ENCODE measurements at places on chromosomes 13 and 19.
A peak's percentile ranks its signal among the peaks of the same experiment; 100 is the strongest.

- DNase-seq = no peak
Observed at GRCh38 chr19:43132696-43133095, 50.2 kb upstream of the PSG2 start.

- no peak for DNase-seq
Observed at GRCh38 chr19:57249329-57249728, 8.9 kb downstream of the ZNF805 start.

DNA sequence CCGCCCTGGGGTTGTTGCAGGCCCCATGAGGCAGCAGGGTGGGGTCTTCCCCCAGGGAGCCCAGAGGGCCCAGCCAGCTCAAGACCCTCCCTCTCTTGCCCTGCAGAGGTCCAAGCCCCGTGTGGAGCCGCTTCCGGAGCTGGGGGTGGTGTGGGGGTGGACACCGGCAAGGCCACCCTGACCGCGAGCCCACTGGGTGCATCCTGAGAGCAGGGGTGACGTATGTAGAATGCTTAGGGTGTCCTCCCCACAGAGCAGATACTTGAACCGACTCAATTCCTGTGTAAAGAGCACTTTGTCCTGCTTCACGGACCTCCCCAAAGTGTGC lies 14.8 kb downstream of the UBXN6 start:
- no peak for DNase-seq

GRCh38 chr19:10133596-10133995 lies 13.9 kb upstream of the EIF3G start:
- DNase-seq = no peak

DNA sequence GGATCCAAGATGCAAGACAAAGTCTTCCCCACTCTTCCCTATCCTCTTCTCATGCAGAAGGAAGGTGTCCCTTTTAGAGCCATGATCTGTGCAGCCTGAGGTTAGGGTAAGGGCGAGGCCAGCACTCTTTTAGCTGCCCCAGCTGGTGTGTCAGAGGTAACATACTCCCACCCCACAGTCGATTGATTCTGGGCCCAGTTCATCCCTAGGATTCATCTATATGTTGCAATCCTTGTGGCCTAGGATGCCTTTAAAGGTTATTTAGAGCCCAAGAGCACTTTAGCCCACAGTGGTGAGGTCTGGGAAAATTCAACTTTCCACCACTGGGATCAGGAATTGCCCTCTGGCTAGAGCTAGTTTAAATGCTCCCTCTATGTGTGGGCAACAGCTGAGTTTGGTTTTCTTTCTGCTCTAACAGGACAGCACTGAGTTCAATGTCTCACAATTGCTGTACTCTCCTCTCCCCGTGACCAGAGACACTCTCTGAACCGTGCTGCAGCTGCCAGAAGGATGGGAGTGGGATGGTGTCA lies 201.3 kb upstream of the SERP2 start:
- DNase-seq = no peak

DNA sequence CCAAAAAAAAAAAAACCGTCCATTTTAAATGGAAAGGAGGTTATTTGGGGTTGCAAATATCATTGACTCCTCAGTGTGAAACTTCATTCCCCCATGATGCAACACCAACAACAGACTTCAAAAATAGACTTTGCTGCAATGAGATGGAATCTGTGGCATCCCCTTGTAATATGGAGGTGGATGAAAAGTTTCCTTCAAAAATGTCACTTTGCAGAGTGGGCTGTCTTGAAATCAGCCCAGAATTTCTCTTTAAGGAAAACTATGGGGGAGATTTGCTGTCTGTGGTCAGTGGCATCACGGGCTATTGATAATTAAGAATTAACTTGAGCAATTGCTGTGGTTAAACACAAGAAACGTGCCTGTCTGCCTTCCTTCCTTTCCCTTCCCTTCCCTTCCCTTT lies 1.5 kb downstream of the GPR18 start:
- no peak for DNase-seq

DNA sequence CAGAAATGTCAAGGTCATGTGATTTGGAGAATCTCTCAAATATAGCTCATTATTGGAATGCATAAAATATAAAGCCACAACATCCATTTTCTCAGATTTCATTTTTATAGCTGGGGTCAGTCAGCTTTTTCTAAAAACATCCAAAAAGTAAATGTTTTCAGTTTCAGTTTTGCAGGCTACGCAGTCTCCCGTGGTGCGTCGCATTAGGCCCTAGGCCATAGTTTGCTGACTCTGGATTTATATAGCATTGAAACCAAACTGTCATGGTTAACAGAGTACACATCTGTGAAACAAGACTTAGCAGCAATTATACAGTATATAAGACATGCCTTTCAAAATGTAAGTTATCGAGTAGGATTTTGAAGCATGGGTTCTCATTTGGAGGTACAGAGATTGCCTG lies 140.0 kb downstream of the IRS2 start:
- no peak for DNase-seq

DNA sequence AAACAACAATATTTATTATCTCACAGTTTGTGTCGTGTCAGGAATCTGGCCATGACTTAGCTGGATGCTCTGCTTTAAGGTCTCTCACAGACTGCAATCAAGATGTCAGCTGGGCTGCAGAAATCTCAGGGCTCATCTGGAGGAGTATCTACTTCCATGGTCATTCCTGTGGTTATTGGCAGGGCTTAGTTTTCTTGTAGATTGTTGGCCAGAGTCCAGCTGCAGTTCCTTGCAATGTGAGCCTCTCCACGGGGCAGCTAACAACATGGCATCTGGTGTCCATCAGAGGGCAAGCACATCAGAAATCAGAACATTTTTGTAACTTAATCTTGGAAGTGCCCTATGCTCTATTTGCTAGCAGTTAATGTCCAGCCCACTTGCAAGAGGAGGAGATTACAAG lies 45.7 kb upstream of the TDRD3 start:
- peak; percentile 93 for DNase-seq

- DNase-seq = no peak
Observed at GRCh38 chr19:10727685-10728201, 9.9 kb downstream of the DNM2 start.

DNA sequence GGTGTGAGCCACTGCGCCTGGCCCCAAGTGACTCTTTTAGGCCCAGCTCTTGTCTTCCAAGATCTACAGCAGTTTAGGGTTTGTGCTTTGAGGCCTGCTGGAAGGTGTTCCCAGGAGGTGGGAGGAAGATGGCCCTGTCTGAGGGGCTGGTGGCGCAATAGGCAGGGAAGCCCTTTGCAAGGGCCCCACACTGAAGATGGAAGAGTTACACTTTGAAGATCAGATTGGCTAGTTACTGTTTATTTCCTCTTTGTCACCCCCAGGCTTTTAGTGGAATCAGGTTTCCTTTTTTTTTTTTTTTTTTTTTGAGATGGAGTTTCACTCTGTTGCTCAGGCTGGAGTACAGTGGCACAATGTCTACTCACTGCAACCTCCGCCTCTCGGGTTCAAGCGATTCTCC lies 1.9 kb upstream of the RABAC1 start:
- DNase-seq = no peak

- DNase-seq = no peak
Observed at GRCh38 chr19:4638317-4638716, 999 bp upstream of the TNFAIP8L1 start.

DNA sequence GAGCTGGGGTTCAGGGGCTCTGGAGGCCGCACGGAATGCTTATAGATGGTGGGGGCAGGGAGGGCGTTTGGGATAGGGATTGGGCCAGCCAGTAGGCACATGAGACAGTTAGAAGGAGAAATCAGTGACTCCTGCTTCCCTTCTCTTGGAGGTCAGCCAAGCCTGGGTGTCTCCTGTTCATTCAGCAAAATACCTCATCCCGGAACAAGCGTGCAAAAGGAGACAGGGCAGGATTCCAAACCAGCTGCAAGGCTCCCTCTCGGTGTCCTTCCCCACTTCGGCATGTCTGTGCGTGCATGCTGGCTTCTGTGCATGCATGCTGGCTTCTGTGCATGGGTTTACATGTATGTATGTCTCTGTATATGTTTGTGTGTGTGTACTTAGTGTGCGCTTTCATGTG lies 37.3 kb upstream of the PEPD start:
- DNase-seq = no peak

DNA sequence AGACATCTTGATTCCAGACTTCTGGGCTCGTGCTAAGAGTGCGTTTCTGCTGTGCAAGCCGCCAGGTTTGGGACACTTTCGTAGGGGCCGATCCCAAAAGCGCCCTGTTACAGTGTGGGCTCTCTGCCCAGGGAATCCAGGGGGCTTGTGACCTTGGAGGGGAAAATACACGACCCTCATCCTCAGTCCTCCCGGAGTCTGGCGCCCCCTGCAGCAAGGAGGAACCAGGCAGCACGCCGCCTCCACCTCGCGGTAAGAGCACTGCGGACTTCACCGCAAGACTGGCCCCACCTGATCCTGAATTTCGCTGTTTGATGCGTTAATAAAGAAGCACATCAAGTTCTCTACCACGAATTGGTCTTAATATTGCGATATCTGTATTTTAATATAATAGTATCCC lies 5.2 kb downstream of the POLRMT start:
- DNase-seq = no peak

- no peak for DNase-seq
Observed at GRCh38 chr19:41278478-41278877, 14.3 kb downstream of the HNRNPUL1 start.

GRCh38 chr13:25241007-25241406 lies 46.3 kb downstream of the MTMR6 start:
- no peak for DNase-seq

- no peak for DNase-seq
Observed at GRCh38 chr19:50478901-50479715, 2.5 kb upstream of the GARIN5A start.

- DNase-seq = no peak
Observed at GRCh38 chr13:40146063-40146462, 490.6 kb downstream of the COG6 start.

DNA sequence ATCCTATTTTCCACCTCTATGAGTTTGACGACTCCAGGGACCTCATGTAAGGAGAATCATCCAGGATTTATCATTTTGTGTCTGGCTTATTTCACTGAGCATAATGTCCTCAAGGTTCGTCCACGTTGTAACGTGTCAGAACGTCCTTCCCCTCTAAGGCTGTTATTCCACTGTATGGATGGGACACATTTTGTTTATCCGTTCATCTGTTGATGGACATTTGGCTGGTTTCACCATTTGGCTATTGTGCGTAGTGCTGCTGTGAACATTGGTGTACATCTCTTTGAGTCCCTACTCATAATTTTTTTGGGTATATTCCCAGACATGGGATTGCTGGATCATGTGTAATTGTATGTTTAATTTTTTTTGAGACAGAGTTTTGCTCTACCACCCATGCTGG lies 21.5 kb downstream of the CRTC1 start:
- no peak for DNase-seq

GRCh38 chr13:110448677-110449076 lies 112.8 kb downstream of the RAB20 start:
- no peak for DNase-seq

GRCh38 chr19:480016-480855 lies 16.1 kb upstream of the MADCAM1 start:
- no peak for DNase-seq

- DNase-seq = no peak
Observed at GRCh38 chr19:50020481-50020880, 4.7 kb downstream of the VRK3 start.

- DNase-seq = no peak
Observed at GRCh38 chr13:70729369-70729768, 621.1 kb upstream of the KLHL1 start.

DNA sequence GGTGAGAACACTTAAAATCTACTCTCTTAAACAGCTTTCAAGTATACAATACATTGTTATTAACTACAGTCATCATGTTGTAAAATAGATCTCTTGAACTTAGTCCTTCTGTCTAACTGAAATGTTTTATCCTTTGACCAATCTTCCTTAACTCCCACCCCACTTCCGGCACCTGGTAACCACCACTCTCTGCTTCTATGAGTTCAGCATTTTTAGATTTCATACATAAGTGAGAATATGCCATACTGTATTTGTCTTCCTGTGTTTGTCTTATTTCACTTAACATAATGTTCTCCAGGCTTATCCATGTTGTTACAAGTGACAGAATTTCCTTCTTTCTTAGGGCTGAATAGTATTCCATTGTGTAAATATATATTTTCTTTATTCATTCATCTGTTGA lies 144.1 kb upstream of the TRPC4 start:
- DNase-seq = no peak

DNA sequence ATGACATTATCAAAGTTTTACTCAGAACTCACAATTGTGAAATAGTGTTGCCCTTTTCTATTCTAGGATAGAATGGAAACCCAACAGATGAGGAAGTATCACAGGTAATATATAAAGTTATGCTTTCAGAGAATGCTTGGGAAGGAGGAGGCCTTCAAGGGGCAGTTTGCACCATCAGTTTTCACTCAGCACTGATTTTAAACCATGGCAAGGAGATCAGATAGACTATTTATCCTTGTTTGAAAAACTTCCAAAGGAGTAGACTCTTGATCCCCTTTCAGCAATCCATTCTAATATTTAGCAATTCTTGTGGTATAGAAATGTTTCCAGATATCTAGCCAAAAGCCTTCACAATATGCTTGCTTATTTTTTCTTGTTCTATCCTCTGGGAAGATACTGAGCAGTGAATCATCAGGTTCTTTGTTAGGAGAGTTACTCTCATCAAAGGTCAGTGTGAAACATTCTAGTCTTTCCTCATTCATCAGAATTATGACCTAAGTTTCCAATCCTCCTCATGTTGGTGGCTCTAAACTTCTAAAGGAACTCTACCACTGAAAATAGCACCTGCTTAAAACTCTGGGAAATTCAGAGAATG lies 3.8 kb downstream of the GPC6 start:
- no peak for DNase-seq

GRCh38 chr13:23430664-23431063 lies 2.8 kb downstream of the SACS start:
- no peak for DNase-seq

GRCh38 chr19:19482809-19483596 lies 32.3 kb downstream of the TSSK6 start:
- no peak for DNase-seq

DNA sequence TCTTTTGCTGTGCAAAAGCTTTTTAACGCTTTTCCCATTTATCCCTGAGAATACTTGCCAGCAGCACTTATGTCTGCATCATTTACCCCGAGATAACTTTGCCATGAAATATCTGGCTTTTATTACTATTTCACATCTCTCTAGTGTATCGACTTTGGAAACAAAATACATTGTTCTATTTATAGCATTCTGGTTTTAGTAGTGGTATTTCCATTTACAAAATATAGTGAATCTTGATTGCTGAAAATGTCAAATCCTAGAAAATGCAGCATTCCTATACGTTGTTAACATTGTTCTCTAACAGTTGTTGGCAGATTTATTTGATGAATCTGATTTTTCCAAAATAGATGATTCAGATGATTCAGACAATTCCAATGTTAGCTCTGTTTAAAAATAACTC lies 189.3 kb upstream of the SPRY2 start:
- no peak for DNase-seq

GRCh38 chr19:30406220-30407067 lies 34.3 kb downstream of the ZNF536 start:
- DNase-seq = no peak

DNA sequence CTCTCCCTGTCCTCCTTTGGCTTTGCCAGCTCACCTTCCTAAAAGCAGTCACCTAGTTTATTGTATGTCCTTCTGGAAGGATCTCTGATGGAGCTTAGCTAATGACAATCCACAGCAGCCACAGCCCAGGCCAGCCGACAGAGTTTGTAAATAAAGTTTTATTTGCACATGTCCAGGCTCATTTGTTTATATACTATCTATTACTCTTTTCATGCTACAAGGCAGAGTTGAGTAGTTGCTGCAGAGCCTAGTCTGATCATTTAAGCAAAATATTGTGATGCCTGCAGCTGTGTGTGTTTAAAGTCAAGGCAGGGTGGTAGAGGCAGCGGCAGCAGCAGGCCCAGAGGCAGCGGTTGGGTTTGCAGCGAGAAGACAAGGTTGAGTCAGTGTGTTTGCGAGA lies 32.6 kb downstream of the NKPD1 start:
- no peak for DNase-seq

GRCh38 chr19:6352381-6353165 lies 8.8 kb upstream of the CLPP start:
- DNase-seq = no peak

Data from smooth muscle cell of the brain vasculature (primary cell).